ENCODE measurements at places on chromosomes 7 and 10. TPM values are rescaled to one million over a fixed set of nuclear protein-coding genes. Genes with fewer than 3 reads are reported as not detected.

- DNase-seq = no peak
Observed at GRCh38 chr10:89683883-89684282, 17.5 kb upstream of the KIF20B start.

GRCh38 chr7:91212582-91212981 is 51.7 kb upstream of the FZD1 start:
- no peak for DNase-seq

- DNase-seq = no peak
Observed at GRCh38 chr7:137026176-137026500, 157.7 kb downstream of the CHRM2 start.

GRCh38 chr7:70540641-70541040 is 591.3 kb upstream of the GALNT17 start:
- DNase-seq = no peak

GRCh38 chr7:142231716-142232115 is 26.1 kb downstream of the PRSS58 start:
- peak; percentile 79 for DNase-seq

SHTN1 gene
- total RNA-seq = 6.7 TPM

GRCh38 chr10:61959814-61960213 is 58.3 kb downstream of the ARID5B start:
- DNase-seq = no peak

HTR5A gene
- total RNA-seq = not detected

DNA sequence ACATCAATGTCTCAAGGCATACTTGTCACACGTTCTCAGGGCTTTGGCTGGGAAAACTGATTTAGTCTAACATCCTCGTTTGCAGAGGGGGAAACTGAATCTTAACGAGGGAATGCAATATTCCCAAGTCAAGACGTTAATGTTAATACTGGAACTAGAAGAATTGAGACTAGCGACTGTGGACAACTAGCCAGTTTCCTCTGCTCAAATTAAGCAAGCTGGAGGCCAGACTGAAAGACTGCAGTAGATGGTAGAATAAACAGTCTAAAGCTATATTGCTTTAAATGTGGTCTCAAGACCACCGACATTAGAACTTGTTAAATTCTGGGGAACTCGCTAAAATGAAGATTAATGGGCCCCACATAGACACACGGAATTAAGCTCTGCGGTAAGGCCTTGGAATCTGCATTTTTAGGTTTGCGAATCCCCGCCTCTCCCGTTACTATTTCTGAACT is 639 bp upstream of the TFAM start:
- DNase-seq = no peak

GRCh38 chr10:22603581-22603980 is 110.8 kb downstream of the PIP4K2A start:
- no peak for DNase-seq

C10orf62 gene
- not detected for total RNA-seq

DNA sequence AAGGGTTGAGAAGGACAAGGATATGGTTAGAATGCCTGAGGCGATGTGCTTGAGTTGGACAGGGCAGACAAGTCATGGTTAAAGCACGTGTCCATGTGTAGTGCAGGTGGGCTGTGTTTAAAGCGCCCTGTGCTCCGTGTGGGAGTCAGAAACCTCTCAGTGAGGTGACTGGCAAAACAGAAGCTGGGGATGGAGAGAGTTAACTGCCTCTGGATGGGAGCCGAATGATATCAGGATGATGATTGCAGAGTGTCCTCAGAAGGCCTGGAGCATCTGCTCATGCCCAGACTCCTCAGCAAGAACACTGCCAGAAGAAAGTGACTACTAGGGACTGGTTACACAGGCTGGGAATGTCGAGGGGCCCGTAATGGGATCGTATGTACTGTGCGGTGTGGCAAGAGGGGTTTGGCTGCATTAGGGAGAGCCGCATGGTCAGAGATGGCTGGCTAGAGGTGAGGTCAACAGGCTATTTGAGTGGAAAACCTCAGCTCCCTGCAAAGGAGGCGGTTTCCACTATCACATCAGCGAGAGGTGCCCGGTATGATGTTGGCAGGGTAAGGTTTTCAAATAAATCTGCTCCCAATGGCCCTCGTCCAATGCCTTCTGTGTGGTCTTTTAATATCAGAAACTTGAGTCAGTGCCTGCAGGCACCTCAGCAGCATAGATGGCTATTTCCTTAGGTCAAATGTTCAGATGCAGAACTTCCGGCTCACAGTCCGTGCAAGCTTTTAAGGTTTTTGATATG is 26.1 kb upstream of the MRC1 start:
- no peak for DNase-seq

DNA sequence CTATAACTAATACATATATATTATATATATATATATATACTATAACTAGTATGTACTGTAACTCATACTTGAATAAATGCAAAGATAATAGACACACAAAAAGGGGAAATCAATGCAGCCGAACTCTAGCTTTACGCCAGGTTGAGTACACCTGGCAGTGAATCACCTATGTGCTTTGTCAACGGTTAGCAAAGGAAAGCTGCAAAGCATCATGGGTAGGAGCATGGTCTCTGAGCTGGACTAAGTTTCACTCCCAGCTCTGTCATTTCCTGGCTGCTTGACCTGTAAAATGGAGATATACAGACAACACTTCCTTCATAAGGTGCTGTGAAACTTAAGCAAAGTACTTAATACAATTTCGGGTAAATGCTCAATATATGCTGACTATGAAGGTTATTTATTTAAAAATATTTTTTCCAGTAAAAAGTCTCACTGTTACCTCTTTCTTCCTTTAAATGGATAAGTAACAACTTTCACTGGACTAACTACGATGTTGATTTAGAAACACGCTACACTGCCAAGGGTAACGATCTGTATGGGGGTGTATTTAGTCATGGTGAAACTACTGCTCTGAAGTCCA is 61.7 kb upstream of the ITGA8 start:
- DNase-seq = no peak

DNA sequence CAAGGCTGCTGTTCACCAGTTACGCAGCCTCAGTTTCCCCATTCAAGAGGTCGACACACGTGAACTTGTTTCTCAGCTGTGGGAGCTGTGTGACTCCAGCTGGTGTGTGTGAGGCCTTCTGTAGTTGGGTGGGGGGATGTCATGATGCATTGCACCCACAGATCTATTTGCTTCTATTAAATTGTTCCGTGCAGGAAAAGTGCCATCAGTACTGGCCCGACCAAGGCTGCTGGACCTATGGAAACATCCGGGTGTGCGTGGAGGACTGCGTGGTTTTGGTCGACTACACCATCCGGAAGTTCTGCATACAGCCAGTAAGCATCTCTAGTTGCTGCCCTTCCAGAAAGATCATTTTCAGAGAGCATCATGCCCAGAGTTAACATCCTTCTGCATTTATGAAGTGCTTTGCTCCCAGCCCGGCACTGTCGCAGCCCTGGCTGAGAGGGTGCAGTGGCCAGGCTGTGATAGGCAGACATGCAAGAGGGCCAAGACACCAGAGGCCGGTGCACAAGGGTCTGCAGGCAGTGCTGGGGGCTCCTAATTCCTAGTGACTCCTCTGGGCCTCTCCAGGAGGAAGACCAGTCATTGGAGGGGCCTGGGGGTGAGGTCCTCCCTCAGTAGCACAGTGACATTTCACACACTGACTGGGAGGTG is 60.2 kb downstream of the MKI67 start:
- DNase-seq = no peak

DNA sequence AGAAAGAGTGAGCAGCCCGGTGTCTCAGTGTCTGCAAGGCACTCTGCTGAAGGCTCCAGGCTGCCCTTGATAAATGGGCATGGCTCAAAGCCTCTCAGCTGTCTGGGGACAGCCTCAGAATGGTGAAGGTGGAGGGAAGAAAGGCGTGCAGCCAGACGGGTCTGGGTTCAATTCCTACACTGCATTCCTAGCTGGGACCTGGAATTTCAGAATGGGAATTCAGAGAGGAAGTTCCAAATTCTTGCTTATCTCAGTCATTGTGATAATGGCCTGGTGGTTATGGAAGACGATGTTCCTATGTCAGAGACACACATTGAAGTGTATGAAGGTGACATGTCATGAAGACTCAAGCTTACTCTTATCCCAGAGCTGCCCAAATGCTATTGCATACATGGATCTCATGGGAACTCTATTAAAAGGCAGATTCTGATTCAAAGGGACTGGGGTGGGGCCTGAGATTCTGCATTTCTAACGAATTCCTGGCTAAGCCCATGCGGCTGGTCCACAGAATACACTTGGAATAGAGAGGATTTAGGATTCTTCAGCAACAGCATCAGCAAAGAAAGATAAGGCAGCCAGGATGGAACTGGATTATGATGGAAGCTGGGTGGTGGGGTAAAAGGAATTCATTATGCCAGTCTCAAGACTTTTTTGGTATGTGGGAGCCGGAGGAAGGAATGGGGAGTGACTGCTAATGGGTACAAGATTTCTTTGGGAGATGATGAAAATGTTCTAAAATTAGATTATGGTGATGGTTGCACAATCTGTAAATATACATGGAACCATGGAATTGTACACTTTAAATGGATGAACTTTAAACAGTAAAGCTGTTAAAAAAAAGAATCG is 82.6 kb upstream of the ZMIZ1 start:
- DNase-seq = no peak

BMPER gene
- 1.4 TPM for total RNA-seq

FAM241B gene
- total RNA-seq = 8.7 TPM

DNA sequence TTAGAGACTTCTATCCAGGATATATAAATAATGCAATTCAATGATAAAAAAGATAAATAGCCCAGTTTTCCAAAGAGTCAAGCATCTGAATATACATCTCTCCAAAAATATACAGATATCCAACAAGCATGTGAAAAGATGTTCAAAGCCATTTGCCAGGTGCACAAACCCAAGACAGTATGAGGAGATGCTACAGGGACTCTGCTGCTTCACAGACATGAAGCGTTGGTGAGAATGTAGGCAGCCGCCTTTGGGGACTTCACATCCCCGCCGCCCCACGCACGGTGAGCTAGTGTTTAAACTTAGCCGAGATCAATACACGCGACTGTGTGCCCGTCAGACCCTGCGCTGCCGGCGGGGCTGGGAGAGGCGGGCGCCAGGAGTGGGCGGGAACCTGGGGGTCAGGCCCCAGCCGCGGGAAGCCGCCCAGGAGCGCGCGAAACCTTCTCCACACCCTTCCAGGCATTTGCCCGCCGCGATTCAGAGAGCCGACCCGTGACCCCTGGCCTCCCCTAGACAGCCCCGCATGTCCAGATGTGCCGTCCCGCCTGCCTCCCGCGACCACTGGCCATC is 927 bp upstream of the ALOX5 start:
- peak; percentile 17 for DNase-seq

KLHDC10 gene
- 14.8 TPM for total RNA-seq

GRCh38 chr7:27066148-27066547 is 29.7 kb downstream of the HOXA1 start:
- DNase-seq = no peak

DNA sequence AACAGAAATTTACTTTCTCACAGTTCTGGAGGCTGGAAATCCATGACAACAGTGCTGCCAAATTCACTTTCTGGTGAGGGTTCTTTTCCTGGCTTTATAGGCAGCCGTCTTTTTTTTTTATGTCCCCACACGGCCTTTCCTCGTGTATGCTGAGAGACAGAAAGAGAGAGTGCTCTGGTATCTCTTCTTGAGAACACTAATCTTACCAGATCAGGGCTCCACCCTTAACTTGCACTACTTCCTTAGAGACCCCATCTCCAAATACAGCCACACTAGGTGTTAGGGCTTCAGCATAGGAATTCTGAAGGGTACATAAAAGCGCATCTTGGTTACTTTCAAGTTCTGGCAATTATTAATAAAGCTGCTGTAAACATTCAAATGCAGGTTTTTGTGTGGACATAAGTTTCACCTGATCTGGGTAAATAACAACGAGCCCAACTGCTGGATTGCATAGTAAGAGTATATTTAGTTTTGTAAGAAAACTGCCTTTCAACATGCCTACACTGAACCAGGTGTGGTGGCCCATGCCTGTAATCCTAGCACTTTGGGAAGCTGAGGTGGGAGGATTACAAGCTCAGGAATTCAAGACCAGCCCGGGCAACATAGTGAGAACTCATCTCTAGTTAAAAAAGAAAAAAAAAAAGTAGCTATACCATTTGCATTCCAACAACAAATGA is 8.2 kb upstream of the C1GALT1 start:
- DNase-seq = no peak

TFPI2 gene
- 11.2 TPM for total RNA-seq

- no peak for DNase-seq
Observed at GRCh38 chr7:5423306-5423975, at the start of gene TNRC18. TSS of gene TNRC18 (minus strand) at chr7:5423834. CDS start at chr7:5421246, 2,588 bp downstream.

DNA sequence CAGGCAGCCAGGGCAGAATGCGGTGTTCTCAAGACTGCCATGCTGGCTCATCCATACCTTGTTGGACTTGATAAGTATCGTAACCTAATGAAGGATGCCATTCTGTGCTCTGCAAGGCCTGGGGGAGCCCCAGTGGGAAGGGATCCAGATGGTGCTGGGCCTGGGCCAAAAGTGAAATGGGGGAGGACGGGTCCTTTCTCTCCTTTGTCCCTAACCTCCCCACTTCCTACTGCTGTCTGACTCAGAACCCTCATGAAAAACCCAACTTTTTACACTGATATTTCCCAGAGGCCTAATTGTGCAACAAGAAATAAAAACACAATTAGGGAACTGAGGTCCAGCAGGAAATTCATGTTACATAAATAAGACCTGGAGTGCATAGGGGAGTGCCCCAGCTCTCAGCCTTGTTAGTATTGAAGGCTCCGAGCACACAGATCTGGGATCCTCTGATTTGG is 193.7 kb upstream of the SVIL start:
- no peak for DNase-seq

HHEX gene
- total RNA-seq = 0.39 TPM

GRCh38 chr7:27220440-27220955 is 20.6 kb upstream of the HOXA13 start:
- no peak for DNase-seq

CUBN gene
- 1.8 TPM for total RNA-seq

DNA sequence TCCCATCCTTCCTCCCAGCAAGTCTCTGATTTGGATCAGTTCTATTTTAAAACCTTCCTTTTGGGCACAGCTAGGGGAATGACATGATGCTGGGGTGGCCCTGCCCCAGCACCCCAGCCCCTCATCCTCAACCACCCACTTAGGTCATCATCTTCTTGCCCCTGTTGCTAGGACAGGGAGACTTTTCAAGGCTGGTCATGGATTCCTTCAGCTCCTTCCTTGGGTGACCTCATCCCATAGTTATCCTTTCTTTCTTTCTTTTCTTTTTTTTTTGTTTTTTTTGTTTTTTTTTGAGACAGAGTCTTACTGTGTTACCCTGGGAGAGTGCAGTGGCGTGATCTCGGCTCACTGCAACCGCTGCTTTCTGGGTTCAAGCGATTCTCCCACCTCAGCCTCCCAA is 127.2 kb downstream of the WDFY4 start:
- no peak for DNase-seq

GRCh38 chr7:79420464-79420863 is 33.0 kb downstream of the MAGI2 start:
- DNase-seq = no peak

DNA sequence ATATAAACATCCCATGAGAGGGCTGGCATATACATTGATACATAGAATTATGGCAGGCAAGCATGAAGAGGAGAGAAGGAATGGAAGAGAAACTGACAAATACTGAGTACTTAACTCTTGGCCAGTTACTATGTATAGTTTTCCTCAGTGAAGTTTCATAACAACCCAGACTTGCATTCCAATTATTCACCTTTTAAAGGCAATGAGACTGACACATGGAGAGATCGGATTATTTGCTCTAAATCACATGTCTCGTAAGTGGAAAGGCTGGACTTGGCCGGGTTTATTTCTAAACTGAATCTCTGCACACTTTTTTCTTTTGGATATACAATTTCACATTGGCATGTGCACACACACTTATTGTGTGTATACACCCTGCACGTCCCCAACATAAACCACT is 548.3 kb downstream of the PHTF2 start:
- no peak for DNase-seq

GRCh38 chr10:63464402-63465292 is 1.1 kb downstream of the JMJD1C start:
- DNase-seq = no peak

CNPY1 gene
- 0.31 TPM for total RNA-seq

TUBAL3 gene
- not detected for total RNA-seq

AKR1C8 gene
- total RNA-seq = not detected
